DMS53 (cell line): ENCODE measurements at places on chromosomes 5 and 9.

- DNase-seq = no peak
Observed at GRCh38 chr5:38518341-38518740, 38.1 kb downstream of the LIFR start.

DNA sequence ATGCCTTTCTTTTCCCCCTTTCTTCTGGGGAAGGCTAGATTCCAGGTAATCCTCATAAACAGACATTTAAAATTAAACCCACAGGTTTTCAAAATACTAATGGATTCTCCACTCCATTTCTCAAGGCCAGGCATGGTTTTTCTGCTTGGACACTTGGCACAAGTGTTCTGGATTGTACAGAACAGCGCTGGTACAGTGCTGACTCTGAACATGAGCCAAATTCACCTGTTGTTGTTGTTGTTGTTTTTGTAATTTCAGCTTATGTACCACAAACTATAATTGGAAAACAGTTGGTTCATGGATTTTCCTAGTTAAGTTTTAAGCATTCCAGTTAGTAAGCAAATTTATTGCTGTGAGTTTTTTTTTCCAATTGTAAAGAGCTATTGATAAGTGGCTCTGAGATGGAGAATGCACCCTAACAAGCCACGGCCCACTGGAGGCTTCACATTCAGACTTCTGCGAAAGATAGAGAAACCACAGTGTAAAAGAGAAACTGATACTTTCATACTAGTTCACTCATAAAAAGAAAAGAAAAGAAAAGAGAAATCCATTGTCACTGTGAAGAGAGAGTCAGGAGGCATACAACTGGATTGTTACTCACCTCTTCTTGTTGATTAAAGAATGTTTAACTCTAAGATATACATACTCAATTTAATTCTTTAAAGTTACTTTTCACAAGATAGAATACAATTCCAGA is 16.2 kb upstream of the ITGA1 start:
- DNase-seq = no peak

- no peak for DNase-seq
Observed at GRCh38 chr5:43225649-43226245, 33.7 kb downstream of the NIM1K start.

GRCh38 chr9:135402048-135402738 is 77.4 kb upstream of the PPP1R26 start:
- no peak for DNase-seq

DNA sequence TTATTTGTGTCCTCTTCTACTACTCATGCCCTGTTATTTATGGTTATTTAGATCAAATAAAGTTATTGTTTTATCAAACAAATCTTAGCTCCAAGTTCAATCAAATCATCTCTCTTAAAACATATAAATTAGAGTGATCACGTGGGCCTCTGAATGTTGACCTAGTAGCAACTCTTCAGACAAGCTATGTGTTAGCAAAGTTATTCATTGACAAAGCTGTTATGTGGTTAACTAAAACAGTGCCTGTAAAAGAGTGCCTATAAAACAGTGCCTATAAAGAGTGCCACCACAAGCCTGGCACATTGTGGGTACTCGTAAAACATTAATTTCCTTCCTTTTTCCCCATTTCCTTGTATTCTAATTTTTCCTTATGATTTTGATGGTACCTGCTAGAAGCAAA is 421.9 kb downstream of the HCN1 start:
- peak; percentile 0 for DNase-seq

GRCh38 chr5:82109013-82109412 is 137.2 kb downstream of the ATG10 start:
- no peak for DNase-seq
